Stimulated activated CD4-positive, alpha-beta T cell treated with anti-CD3 and anti-CD28 coated beads, Interleukin-15, amount 100 ng/mL, for 1 hour (primary cell): ENCODE measurements at places on chromosomes 5 and 9.

DNA sequence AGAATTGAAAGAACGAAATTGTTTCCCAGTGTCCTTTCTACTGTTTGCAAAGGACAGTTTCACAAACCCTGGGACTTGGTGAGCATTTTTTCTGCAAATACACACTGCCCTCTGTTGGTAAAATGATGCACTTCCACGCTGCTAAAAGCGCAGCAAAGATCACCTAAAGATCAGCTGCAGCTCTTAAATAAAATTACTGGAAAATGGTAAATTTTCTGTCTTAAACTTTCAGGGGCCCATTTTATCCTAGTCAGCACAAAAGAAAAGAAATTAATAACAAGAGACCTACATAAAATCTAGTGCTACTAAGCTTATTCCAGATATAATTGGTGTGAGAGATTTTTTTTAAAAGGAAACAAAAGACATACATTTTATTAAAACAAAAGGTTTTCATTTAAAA is 566.0 kb downstream of the CAAP1 start:
- DNase-seq: no peak

- DNase-seq: no peak
These were observed 808 bp downstream of the SPOCK1 start for GRCh38 chr5:137498301-137498735.

- no peak for DNase-seq
These were observed 8.4 kb downstream of the HDAC3 start for GRCh38 chr5:141628175-141628788.

GRCh38 chr5:16926417-16926816 is 9.7 kb downstream of the MYO10 start:
- no peak for DNase-seq

DNA sequence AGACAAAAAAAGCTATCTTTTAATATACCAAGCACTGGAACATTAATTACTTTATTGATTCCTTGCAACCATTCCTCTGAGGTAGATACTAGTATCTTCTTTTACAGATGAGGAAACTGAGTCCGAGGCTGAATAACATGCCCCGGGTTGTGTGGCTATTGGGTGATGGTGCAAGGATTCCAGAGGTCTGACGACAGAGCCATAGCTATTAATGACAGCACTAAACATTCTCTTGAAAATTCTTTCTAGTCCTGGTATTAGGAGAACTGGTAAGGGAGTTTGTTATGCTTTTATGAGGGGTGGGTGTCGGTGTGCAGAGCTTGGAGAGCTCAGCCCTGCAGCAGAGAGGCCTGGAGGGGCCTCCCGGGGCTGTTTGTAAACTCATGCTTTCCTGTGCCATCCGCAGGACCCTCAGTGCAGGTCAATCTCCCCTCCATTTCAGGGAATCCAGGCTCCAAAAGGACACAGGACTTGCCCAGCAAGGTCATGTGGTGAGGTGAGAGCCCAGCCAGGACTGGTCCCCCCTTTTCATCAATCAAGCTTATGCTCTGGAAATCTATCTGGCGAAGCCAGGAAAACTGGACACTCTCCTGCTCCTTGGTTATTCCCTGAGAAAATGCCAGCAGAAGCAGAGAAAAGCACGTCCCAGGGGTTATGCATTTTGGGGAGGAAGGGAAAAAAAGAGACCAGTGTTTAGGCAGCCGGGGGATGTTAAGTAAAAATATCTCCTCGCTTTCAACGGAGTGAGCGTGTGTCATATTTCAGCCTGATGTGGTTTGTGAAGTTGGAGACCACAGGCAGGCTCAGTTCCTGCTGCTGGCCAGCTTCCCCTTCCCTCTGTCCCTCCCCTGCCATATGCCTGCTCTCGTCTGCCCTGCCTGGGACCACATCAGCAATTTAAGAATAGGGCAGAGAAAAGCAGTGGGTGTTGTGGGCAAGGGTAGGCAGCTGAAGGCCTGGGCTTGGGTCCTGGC is 3.7 kb downstream of the GSN start:
- DNase-seq: no peak

DNA sequence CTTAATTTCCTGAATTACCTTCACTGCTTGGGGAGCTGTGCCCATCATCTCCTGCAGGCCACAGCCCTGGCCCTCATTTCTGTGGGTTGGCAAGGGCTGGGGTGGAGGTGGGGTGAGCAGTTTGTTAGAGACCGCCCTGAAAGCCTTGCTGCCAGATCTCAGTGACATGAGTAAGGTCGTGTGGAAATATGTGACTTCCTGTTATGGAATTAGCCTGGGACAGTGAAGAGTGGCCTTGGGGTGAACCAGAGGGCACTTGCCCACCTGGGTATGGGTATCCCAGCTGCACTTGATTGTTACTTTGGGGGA is 2.5 kb upstream of the HNRNPAB start:
- DNase-seq: no peak

GRCh38 chr5:77294185-77294584 is 83.7 kb downstream of the PDE8B start:
- DNase-seq: no peak

GRCh38 chr9:132505991-132506655 is 76.3 kb upstream of the BARHL1 start:
- no peak for DNase-seq

DNA sequence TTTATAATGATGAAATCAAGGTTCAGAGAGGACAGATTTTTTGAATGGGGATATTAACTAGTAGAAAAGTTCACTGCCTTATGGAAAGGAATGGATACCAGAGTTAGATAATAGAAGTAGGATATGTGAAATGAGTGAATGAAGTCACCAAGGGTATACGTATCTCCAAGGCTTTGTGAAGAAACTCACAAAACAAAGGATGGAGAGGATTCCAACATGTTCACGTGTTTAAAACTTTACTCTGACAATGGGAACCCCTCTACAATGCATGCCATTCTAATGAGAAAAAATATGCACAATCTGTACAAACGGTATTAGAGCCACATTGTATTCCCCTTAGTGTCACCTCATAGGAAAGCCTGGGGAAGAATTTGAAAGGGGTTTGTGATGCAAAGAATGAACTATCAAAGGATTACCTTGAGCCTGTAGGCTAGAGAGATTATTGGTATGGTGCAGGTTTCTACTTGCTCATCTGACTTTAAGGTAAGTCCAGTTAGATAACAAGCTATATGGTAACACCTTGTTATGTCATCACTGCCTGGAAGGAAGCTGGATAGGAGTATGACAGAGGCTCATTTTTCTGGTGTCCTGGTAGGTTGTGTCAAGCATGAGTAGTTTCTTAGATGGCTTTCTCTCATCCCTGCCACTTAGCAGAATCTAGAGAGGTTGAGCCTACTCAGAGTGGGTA is 250.3 kb upstream of the SEMA6A start:
- no peak for DNase-seq

- no peak for DNase-seq
These were observed 121.5 kb downstream of the SV2C start for GRCh38 chr5:76204713-76205112.

- DNase-seq: no peak
These were observed 3.6 kb upstream of the AGPAT2 start for GRCh38 chr9:136690806-136691261.

DNA sequence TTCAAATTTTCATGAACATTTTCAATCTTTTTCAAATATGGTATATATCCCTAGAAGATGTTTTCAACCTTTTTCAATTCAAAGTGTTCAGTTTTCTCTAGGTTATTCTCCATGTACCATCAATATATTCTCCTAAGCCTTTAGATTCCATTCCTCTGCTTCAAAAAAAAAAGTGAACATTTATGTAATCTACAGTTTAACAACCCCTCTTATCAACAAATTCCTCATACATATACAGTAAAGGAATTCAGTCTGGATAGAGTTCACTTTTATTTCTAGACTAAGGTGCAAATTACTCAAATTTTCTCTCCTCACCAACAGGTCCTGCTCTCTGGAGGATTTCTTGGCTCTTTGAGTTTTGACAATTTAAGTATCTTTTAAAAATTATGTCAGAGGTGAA is 150.0 kb downstream of the ARL15 start:
- DNase-seq: no peak

DNA sequence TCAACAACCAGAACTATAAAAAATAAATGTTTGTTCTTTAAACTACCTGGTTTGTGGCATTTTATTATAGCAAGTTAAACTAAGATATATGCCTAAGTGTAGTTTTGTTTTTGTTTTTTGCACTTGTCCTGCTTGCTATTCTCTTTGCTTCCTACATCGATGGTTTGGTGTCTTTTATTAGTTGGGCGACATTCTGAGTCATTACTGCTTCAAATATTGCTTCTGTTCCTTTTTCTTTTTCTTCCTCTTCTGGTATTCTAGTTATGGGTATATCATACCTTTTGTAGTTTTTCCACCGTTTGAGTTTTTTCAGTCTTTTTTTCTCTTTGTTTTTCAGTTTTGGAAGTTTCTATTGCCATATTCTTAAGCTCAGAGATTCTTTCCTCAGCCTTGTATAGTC is 86.9 kb downstream of the MACIR start:
- DNase-seq: no peak

GRCh38 chr5:147437161-147437596 is 72.7 kb downstream of the DPYSL3 start:
- DNase-seq: no peak

DNA sequence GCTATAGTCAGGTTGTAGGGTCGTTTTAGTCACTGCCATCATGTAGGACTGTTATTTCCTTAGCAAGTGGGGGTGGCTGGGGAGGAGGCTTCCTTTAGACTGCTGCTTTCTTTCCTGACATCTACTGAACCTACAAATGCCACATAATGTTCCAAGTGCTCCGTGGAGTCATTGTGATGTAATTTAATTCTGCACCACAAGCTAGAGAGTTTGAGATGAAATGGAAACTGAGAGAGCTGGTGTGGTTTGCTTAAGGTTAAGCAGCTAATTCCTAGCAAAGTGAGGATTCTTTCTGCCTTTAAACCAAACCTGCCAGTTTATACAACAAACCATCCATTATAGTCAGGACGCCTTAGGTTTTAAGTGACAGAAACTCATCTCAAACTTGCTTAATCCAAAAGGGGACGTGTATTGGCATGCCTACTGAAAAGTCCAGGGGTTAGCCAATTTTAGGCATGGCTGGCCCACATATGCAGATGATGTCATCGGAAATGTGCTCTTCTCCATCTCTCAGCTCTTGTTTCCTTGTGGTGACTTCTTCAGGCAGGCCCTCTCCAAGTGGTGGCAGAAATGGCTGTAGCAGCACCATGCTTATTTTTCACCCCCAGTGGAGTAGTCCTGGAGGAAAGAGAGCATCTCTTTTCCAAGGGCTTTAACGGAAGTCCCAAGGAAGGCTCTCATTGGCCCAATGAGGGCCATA is 30.5 kb downstream of the ZNF618 start:
- DNase-seq: no peak

DNA sequence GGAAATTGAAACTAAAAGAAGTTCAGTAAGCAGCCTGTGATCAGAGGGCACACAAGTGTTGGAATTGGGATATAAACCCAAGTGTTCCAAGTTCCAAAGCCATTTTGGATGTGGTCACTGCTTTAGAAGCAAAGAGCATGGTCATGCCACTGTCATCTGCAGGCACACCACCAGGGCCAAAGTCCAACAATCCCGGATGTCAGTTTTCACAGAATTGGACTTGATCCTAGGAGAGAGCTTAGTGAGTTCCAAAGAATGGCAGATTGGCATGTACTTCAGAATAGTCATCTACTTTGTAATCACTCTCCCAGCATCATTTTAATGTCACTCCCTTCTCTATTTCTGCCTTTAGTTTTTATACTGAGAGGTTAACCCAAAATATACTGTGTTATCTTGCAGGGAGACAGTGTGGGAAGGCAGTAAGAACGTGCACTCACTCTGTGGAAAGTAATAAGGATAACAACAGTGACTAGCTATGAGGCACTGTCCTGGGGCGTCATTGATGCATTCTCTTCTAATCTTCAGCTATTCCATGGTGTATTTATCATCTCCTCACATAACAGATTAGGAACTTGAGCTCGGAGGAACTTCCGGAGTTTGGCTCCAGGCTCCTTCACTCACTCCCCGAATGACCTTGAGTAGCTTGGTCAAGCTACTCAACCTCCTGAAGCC is 388.0 kb downstream of the ACTL7B start:
- DNase-seq: no peak

GRCh38 chr5:124920909-124921666 is 174.6 kb upstream of the ZNF608 start:
- no peak for DNase-seq

GRCh38 chr5:175325681-175326080 is 118.3 kb downstream of the DRD1 start:
- no peak for DNase-seq

- no peak for DNase-seq
These were observed 72.7 kb upstream of the FCN2 start for GRCh38 chr9:134807716-134808446.

DNA sequence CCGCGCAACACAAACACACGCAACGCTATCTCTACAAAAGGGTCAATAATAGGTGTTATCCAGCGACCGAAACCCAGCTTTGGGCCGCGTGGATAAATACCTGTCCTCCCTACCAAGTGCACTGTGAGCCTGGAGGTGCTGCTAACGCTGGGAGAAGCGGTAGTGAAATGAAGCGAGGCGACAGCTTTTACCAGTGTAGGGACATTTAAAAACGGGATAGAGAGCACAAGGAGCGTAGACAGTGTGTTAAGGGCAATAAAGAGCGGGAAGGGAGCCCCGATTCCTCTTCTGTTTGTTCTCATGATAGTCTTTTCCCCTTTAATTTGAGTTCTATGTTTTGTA is 421 bp upstream of the DEPDC1B start:
- no peak for DNase-seq

GRCh38 chr9:135612437-135612836 is 26.9 kb downstream of the GLT6D1 start:
- DNase-seq: no peak

DNA sequence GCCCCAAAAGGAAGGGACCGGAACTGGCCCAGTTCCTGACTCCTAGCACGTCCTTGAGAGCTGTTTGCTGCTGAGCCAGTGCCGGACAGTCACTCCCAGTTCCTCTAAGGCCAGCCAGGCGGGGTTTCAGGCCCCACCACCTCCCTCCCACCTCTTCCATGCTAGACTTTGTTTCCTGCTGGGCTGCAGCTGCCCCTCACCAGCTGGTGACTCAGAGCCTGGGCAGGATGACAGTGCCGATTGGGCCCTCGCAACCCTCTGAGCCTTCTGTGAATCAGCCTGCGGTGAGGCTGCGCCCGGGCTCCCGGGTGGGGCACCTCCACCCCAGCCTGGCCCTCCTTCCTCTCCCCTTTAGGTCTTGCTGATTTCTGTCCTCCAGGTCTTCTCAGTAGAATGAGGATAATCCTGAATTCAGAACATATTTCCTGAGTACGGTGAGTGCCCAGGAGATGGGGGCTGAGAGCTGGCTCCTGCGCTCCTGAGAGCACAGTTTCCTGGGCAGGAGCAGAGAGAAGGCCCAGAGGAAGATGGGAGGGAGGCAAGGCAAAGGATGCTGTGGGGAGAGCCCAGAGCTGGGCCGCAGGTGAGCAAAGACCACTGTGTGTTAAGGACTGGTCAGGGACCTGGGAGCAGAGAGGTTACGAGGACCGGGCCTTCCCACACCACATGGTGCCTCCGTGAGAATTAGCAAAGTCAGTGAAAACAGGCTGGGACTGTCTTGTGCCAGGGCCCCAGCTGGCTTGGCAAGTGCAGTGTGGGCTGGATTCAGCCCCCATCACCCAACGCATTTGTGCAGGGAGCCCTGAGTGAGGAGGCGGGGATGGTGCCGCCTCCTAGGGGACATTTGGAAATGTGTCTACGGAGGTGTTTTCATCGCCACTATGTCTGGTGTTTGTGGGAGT is 32.9 kb upstream of the STXBP1 start:
- DNase-seq: peak; percentile 48

- no peak for DNase-seq
These were observed 18.9 kb downstream of the TCF7 start for GRCh38 chr5:134133188-134133994.
